Stimulated activated CD4-positive, alpha-beta T cell treated with anti-CD3 and anti-CD28 coated beads, Interleukin-1b, Interleukin-23, amount 100 ng/mL, for 1 hour (primary cell): ENCODE measurements at places on chromosomes 6 and 20.

DNA sequence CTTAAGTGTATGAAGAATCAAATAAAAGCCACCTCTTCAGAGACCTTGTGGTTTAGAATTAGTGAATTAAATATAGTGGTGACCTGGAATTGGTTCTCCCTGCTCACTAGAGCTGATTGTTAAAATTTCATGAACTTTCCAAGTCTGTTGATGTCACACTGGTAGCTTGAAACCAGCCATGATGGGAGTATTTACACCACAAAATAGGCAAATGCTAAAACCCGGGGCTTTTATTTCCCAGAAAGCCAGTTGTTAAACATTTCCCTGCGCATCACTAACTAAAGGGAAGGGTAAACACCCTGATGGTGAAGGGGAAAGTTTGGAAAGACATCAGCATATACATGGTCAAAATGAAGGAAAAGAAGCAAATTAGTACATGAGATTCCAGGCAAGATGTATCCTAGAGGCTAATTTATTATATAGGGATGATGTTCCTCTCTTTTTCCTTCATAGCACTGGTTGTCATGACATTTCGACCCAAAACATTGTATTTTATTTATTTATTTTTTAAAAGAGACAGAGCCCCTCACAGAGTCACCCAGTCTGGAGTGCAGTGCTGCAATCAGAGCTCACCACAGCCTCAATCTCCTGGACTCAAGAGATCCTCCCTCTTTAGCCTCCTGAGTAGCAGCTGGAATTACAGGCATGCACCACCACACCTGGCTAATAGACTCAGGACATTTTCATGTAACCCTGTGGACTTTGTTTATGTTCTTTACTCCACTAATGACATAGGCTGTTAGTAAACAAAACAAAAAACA, 123.2 kb downstream of the RIN2 start:
- DNase-seq = no peak

DNA sequence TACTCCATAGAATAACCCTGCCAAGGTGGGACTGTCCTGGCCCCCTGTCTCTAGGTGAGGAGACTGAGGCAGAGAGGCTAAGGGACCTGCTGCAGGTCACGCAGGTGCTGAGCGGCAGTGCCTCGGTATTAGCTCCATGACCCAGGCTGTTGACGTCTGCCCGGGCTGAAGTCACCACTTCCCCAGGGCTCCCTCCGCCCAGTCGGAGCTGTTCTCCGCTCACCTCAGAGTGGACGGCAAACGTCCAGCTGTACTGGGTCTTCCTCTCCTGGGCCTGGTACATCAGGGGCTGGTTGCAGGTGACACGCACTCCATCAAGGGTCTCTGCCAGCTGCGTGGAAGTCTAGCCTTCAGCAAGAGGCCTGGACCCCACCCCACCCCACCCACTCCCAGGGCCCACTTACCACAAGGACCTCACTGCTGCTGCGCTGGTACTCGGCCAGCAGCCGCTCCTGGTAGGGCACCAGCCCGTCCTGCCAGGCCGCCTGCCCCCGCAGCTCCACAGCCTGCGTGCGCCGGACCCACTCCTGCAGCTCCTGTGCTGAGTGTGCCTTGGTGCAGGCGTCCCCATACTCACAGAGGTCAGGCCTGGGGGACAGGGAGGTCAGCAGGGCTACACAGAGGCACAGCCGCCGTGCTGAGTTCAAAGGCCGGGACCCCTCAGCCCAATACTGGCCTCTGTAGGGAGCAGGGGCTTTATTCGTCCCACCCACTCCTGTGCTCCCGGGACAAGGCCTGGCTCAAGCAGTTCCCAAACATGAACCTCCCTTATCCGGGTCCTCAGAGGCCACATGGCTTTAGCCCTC, 3.6 kb downstream of the HELZ2 start:
- no peak for DNase-seq

- no peak for DNase-seq
Observed at GRCh38 chr6:76817429-76817828, 645.9 kb downstream of the HTR1B start.

DNA sequence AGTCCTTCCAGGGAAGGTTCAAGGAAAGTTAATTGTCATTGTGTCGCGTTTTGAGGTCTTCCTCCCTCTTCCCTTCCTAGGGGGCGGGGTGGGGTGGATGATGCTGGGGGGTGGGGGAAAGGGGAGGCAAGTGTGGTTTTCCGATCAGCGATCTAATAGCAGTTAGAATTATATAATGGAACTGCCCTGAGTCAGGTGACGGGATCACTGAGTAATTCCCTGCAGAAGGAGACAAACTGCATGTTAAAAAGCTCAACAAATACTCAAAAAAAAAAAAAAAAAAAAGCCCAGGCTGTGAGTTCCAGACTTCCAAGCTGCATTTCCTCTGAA, 240.4 kb downstream of the PHACTR1 start:
- no peak for DNase-seq

GRCh38 chr6:161235776-161236633, 37.9 kb downstream of the AGPAT4 start:
- DNase-seq = no peak
